ENCODE measurements at places on chromosomes 12 and 14. TPM values are rescaled to one million over a fixed set of nuclear protein-coding genes. Genes with fewer than 3 reads are reported as not detected.

STON2 gene
- total RNA-seq, result 4.9 TPM

CCDC77 gene
- total RNA-seq, result 6.0 TPM

MYH6 gene
- not detected for total RNA-seq

SETD1B gene
- total RNA-seq, result 2.0 TPM

SPTB gene
- not detected for total RNA-seq

EXOC3L4 gene
- 0.32 TPM for total RNA-seq

TMEM132C gene
- not detected for total RNA-seq

IRAK3 gene
- total RNA-seq, result 5.1 TPM

TAS2R46 gene
- 1.2 TPM for total RNA-seq

KRT2 gene
- not detected for total RNA-seq

TAC3 gene
- not detected for total RNA-seq

Data from bronchial smooth muscle cell (primary cell).